ENCODE measurements at places on chromosomes 3 and 15. TPM values are rescaled to one million over a fixed set of nuclear protein-coding genes. Genes with fewer than 3 reads are reported as not detected.

OR5K2 gene
- not detected for total RNA-seq

DNA sequence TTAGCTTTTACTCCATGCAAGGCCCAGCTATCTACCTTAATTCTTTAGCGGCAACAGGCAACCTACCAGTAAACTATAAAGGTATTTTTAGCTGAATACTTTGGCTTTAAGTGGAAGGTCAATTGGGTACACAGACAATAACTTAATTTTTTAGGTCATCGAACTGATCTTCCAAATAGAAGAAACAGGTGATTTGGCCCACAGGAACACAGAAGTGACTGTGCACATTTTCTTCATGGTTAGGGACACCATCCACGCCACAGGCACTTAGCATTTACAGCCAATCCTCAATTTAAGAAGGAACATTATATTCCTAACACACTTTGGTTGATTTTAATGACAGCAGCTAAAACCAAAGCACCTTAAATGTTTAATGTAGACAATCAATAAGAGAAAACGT is 1.9 kb downstream of the ARPP19 start:
- no peak for DNase-seq

DNA sequence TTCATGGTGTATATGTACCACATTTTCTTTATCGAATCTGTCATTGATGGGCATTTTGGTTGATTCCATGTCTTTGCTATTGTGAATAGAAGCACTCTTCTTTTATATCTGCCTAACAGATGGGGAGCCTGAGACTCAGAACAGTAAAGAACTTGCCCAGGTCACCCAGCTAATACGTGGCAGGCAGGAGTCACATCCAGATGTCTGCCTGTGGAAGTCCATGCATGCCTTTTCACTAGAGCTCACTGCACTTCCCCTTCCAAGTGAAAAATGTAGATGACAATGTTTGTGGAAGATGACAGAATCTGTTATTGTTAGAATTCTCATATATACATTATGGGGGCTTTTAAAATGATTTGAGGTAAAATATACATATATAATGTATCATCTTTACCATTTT is 165.0 kb downstream of the PDZRN3 start:
- DNase-seq, result no peak

GP9 gene
- not detected for total RNA-seq

DNA sequence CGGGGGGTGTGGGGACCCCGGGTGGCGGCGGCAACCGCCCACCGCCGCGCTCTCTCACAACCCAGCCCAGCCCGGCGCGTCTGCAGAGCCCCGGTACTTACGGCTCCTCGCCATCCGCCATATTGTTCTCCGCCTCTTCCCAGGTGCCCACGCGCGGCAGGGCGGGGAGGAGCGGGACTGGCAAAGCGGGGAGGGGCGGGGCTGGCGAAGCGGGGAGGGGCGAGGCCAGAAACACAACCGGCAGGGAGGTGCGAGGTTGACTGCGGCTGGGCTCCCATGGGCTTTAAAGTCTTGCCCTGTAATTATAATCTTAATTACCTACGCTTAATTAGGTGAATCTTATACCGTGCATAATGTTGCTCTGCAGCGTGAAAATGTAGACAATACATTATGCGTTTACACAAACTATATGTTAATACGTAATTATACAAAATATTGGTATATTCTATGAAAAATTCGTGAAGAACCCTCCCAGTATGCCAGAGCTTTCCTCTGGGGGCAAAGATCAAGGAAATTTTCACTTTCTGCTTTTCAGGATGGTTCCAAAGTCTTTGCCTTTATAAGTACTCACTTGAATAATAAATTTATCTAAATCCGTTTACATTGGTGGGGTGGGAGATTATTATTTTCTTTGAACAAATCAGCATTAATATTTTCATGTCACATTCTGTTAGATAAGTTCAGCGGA is at the start of gene UBA3:
Gene UBA3, minus strand, starts transcription at position 133 of the 688 bp plus-strand sequence. Its CDS starts 12 bp downstream, at position 121.
- DNase-seq, result peak; percentile 94

LEKR1 gene
- total RNA-seq, result 0.71 TPM

GRCh38 chr3:175988401-175988800 is 1129.3 kb downstream of the NAALADL2 start:
- DNase-seq, result no peak

CORO2B gene
- 5.0 TPM for total RNA-seq

GRCh38 chr3:49745986-49746385 is 22.2 kb upstream of the GMPPB start:
- no peak for DNase-seq

- DNase-seq, result no peak
Measured at GRCh38 chr3:194592798-194593752, 40.1 kb downstream of the TMEM44 start.

DNA sequence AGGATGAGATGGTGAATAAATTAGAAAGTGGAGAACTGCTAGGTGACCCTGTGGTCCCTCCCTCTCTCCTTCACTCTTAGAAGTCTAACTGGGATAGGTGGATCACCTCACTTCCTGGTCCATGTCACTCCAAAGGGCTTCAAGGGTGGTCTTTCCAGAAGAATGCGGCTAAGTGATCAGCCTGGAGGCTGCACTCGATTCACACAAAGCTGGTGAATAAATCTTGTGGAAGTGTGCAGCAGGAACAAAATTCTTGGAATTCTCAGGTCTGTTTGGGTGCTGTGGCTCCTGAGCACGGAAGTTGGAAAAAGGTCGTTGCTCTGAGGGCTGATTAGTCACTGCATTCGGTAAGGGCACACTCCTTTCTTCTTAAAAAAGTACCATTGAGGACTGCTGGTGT is 46.3 kb downstream of the GASK1A start:
- no peak for DNase-seq

GRCh38 chr3:66816090-66816761 is 181.9 kb upstream of the KBTBD8 start:
- DNase-seq, result no peak

FAM219B gene
- 108 TPM for total RNA-seq

KY gene
- 12.1 TPM for total RNA-seq

GOLGA8K gene
- 0.80 TPM for total RNA-seq

TMCO5A gene
- total RNA-seq, result not detected

- no peak for DNase-seq
Measured at GRCh38 chr3:142912402-142913172, 23.7 kb upstream of the PCOLCE2 start.

DNA sequence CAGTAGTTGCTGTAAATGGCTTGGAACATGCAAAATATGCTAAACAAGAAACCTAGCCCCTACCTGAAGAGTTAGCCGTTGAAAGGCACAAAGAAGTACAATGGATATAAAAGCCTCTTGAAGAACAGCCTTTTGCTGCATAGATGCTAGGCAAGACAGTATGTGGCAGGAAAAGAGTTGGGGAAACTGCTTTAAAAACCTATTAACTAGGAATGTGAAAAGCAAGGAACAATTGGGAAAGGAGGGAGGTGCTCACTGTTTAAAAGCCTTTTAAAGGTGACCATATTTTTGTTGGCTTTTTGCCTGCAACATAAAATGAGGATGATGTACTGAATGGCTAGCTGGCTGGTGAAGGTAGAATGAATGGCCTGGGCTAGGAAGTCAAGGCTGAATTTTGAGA is 24.5 kb upstream of the SOX2 start:
- no peak for DNase-seq

DNA sequence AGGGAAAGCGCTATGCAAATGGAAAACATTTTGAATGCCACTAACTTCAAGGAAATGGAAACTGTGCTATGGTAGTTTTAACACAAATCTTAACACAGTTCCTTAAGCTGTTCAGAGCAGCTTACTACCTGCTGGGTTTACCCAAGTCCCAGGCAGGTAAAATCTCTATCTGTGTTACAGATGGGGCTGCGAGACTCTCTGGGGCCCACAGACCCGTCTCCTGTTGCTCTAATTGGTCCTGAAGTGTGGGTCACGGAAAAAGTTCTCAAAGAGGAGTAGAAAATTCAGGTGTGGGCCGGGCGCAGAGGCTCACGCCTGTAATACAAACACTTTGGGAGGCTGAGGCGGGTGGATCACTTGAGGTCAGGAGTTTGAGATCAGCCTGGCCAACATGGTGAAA is 16.9 kb upstream of the ZFYVE19 start:
- DNase-seq, result no peak

SV2B gene
- total RNA-seq, result 2.8 TPM

GRCh38 chr15:41727143-41727542 is 47.1 kb upstream of the MAPKBP1 start:
- DNase-seq, result no peak

GRCh38 chr3:58184309-58184981 is 26.3 kb downstream of the DNASE1L3 start:
- no peak for DNase-seq

DNA sequence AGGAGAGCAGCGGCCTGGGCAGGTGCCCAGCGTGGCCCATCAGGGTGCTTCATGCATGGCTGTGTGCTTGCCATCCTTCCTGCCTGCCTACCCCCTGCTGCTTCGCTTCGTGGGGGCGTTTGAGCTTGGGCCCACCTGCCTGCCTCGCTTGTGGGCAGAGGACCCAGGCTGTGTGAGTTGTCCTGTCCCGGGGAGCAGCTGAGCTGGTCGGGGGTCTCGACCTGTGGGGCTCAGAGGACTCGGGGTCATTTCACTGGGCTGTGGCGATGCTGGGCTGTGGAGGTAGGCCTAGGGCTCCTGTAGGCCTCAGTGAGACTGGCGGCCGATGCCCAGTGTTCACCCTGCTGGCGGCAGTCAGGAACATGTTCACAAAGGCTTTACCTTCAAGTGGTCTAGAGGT is 12.1 kb upstream of the STAB1 start:
- DNase-seq, result no peak

DNA sequence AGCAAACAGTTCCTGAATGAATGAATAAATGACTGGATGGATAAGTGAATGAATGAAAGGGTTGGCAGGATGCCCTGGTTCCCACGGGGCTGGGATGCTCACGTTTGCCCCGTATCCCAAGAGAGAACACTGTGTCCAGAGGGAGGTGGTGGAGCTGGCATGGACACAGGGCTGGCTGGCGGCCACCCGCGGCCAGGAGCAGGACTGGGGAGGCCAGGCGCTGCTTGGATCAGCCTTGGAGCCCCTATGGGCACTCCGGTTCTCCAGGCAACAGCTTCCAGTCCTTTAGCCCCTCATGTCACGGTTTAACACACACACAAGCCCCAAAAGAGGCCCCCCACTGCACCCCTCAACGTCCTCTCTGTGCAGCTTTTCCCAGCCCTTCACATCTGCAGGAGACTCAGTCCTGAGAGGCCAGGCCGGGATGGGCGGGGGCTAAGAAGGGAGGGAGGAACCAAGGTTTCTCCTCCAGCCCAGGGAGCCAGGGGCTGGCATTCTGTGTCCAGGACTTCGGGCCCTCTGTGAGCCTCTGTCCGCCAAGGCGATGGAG is 86.0 kb upstream of the ALDH1L1 start:
- peak; percentile 83 for DNase-seq

DNA sequence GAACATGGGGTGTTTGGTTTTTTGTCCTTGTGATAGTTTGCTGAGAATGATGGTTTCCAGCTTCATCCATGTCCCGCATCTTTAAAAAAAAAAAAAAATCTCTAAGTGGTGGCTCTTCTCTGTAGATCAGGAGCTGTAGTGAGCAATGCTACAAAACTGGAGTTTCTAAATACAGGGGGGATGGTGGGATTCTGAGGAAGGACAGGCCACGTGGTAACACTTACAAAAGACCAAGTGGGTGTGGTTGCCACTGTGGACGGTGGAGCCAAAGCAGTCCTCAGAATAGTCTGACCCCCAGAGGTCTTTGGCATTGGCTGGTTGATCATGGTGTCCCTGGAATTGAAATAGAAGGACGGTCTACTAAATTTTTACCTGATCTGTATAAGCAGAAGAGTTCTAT is 7.7 kb downstream of the CCRL2 start:
- DNase-seq, result no peak

All from left ventricle myocardium inferior (tissue), 1 donor.